Spinal cord (tissue), 10 donors: ENCODE measurements at places on chromosomes 3 and 15. TPM values are rescaled to one million over a fixed set of nuclear protein-coding genes. Genes with fewer than 3 reads are reported as not detected.

TRPM1 gene
- total RNA-seq, result 0.10 TPM

ATP2B2 gene
- total RNA-seq, result 25.2 TPM

SERPINI2 gene
- 6.3 TPM for total RNA-seq

PDE12 gene
- total RNA-seq, result 14.4 TPM

FEZF2 gene
- total RNA-seq, result not detected

STAC gene
- 4.5 TPM for total RNA-seq

USP4 gene
- total RNA-seq, result 34.0 TPM

LMCD1 gene
- 12.5 TPM for total RNA-seq

ANKRD63 gene
- 0.28 TPM for total RNA-seq

DUOXA2 gene
- not detected for total RNA-seq

LPCAT4 gene
- total RNA-seq, result 18.1 TPM

GRM7 gene
- 37.0 TPM for total RNA-seq

FETUB gene
- total RNA-seq, result not detected

RLBP1 gene
- total RNA-seq, result 3.6 TPM

DHFR2 gene
- total RNA-seq, result 15.0 TPM

KLF13 gene
- 42.3 TPM for total RNA-seq

CLDN18 gene
- not detected for total RNA-seq

NME9 gene
- total RNA-seq, result 5.6 TPM

EXD1 gene
- not detected for total RNA-seq

ANKRD34C gene
- total RNA-seq, result 0.28 TPM

XYLB gene
- 7.5 TPM for total RNA-seq

TRIM42 gene
- not detected for total RNA-seq

TMEM40 gene
- 0.50 TPM for total RNA-seq

GJD2 gene
- total RNA-seq, result 1.8 TPM

NXPE3 gene
- 8.9 TPM for total RNA-seq

CTDSPL gene
- total RNA-seq, result 45.5 TPM

GLDN gene
- 34.7 TPM for total RNA-seq

MYH15 gene
- total RNA-seq, result 1.2 TPM

PATL2 gene
- total RNA-seq, result 0.72 TPM

CPLX3 gene
- 0.11 TPM for total RNA-seq

TMEM62 gene
- total RNA-seq, result 27.3 TPM

TRIM71 gene
- 1.7 TPM for total RNA-seq

CRYGS gene
- total RNA-seq, result 5.1 TPM
